ENCODE measurements at places on chromosomes 1 and 21. TPM values are rescaled to one million over a fixed set of nuclear protein-coding genes. Genes with fewer than 3 reads are reported as not detected.

FCGR3A gene
- 88.2 TPM for total RNA-seq

CAMK1G gene
- total RNA-seq: 0.72 TPM

TESK2 gene
- total RNA-seq: 5.2 TPM

PDPN gene
- total RNA-seq: 16.6 TPM

PDZK1 gene
- total RNA-seq: 1.2 TPM

DENND2D gene
- 17.7 TPM for total RNA-seq

CA6 gene
- not detected for total RNA-seq

LMOD1 gene
- total RNA-seq: 469 TPM

Measured in aorta (tissue), 5 donors.